Activated T-helper 2 cell treated with anti-CD3 and anti-CD28 coated beads, Interferon-gamma antibody, Interleukin-2, Interleukin-4, amounts not matched to agents 10 μg/mL and 5 μg/mL and 100 μg/mL, durations not matched to agents 14 hours and 24 hours and 36 hours (primary cell): ENCODE measurements at places on chromosomes 7 and 10. TPM values are rescaled to one million over a fixed set of nuclear protein-coding genes. Genes with fewer than 3 reads are reported as not detected.
A peak's percentile ranks its signal among the peaks of the same experiment; 100 is the strongest.

RBP3 gene
- not detected in 2 replicates for total RNA-seq

- H3K4me1 ChIP-seq, result no peaks in the 10 kb centered on the region
- no peak overlapping the region for H3K27ac ChIP-seq
- H3K36me3 ChIP-seq, result no peaks in the 10 kb centered on the region
- no peak overlapping the region for H3K4me3 ChIP-seq
- no peaks in the 10 kb centered on the region for H3K27me3 ChIP-seq
These were observed 133.5 kb upstream of the PTPRZ1 start for GRCh38 chr7:121739465-121739864.

MXI1 gene
- 12.2 and 14.6 TPM in 2 replicates for total RNA-seq

DNA sequence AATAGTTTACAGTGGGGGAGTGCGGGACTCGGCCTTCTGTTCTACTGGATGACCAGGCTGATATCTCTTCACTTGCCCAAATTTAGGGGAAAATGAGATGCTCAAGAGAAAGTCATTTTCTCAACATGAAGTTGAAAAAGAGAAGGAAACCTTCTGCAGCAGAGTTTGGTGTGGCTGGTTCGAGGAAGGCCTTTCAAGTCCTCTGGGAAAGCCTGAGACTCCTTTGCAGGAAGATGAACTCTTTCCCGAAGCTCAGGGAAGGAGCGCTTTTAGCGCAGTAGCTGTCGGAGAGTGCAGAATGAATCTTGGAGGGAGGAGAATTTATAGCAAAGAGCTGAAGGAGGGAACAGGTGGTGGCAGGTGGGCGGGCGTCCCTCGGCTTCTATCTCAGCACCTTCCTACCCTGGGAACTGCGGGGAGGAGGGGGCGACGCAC, at the start of gene ATOH7:
TSS of gene ATOH7 (minus strand) at position 297 of the 435 bp plus-strand sequence. CDS start 436 bp downstream, outside the sequence.
- H3K4me3 ChIP-seq, result peak within 1 kb of the TSS; percentile 76
- H3K27ac ChIP-seq, result no peak within 1 kb of the TSS
- no peaks in the 10 kb centered on the region for H3K36me3 ChIP-seq
- peaks cover 50% of the 10 kb centered on the region for H3K27me3 ChIP-seq
- H3K4me1 ChIP-seq, result peaks cover 7% of the 10 kb centered on the region

DNA sequence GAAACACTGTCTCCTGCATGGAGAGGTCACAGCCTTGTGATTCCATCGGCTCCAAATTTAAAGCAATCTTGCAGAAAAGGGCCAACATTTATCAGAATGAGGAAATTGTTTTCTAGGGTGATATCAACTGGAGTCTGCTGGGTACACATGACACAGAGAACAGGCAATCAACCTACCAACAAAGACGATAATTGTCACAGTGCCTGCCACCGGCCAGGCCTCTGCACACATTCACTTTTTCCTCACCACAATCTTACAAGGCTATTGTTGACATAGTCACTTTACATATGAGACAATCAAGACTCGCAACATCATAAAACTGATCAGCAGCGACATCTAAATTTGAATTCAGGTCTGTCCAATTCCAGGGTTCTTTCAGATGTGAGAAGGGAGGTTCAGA, 189.4 kb downstream of the KCNMA1 start:
- no peaks in the 10 kb centered on the region for H3K36me3 ChIP-seq
- no peak for DNase-seq
- no peaks in the 10 kb centered on the region for H3K4me1 ChIP-seq
- no peak overlapping the region for H3K27ac ChIP-seq
- no peaks in the 10 kb centered on the region for H3K27me3 ChIP-seq
- no peak overlapping the region for H3K4me3 ChIP-seq

AGAP9 gene
- total RNA-seq, result 32.1 and 33.9 TPM in 2 replicates

- H3K4me3 ChIP-seq, result no peak overlapping the region
- no peak overlapping the region for H3K27ac ChIP-seq
- no peaks in the 10 kb centered on the region for H3K27me3 ChIP-seq
- no peaks in the 10 kb centered on the region for H3K4me1 ChIP-seq
- no peaks in the 10 kb centered on the region for H3K36me3 ChIP-seq
- DNase-seq, result no peak
These were observed 67.3 kb upstream of the VWDE start for GRCh38 chr7:12470930-12471329.

DNA sequence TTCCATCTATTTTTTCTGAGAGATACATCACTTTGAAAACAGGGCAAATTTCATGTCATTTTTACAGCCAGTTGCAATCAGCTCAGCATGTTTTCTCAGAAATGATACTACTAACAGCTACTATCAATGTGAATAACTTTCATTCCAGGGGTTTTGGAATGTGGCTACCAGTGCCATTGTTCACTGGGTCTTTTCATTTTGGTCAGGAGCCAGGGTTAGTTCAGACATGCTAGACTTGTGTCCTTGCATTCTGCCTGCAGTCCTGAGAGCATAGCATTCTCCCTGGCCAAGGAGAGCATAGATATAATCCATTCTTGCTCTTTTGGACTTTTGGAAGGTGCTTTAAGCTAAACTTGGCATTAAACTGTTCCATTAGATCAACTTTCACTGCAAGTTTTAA, 160.9 kb upstream of the NEBL start:
- H3K36me3 ChIP-seq, result no peaks in the 10 kb centered on the region
- DNase-seq, result no peak
- H3K4me1 ChIP-seq, result peaks cover 6% of the 10 kb centered on the region

GRCh38 chr10:8674230-8674629, 619.7 kb downstream of the GATA3 start:
- DNase-seq, result no peak
- no peaks in the 10 kb centered on the region for H3K36me3 ChIP-seq
- H3K4me1 ChIP-seq, result peaks cover 2% of the 10 kb centered on the region
- H3K4me3 ChIP-seq, result no peak overlapping the region

GRM3 gene
- total RNA-seq, result not detected in 2 replicates

- H3K27me3 ChIP-seq, result no peaks in the 10 kb centered on the region
- DNase-seq, result no peak
- H3K4me1 ChIP-seq, result peaks cover 39% of the 10 kb centered on the region
- H3K27ac ChIP-seq, result peak overlapping the region; percentile 93
These were observed 20.7 kb downstream of the PRSS2 start for GRCh38 chr7:142791502-142791901.

DNA sequence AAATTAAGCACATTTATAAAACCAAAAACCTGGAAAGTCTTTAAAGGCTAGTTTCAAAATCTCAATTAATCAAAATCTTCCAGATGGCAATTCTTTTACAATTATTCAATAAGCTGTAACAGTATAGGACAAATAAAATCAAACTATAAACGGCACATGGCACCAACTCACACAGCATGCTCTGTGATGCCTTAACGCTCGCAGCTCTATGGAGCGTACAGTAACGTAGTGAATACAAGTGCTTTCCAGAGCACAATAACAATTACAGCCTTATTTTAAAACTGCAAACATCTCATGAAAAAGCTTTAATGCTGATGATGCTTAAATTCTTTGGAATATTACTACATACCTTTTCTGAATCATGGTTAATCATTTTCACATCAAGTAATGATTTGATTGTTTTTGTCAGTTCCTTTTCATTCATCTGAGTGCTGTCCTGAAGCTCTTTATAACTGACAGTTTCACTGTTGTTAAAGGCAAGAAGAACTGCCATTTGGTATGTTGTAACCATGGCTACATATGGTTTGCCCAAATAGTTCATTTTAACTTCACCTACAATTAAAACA, 74.2 kb downstream of the CUL2 start:
- no peaks in the 10 kb centered on the region for H3K27me3 ChIP-seq
- no peak overlapping the region for H3K27ac ChIP-seq
- H3K36me3 ChIP-seq, result peaks cover 46% of the 10 kb centered on the region
- DNase-seq, result no peak
- peaks cover 26% of the 10 kb centered on the region for H3K4me1 ChIP-seq

CACNB2 gene
- total RNA-seq, result 1.1 and 1.6 TPM in 2 replicates

TRPV5 gene
- not detected in 2 replicates for total RNA-seq

- no peak overlapping the region for H3K4me3 ChIP-seq
- H3K4me1 ChIP-seq, result peaks cover 21% of the 10 kb centered on the region
- DNase-seq, result no peak
- H3K27me3 ChIP-seq, result no peaks in the 10 kb centered on the region
- no peak overlapping the region for H3K27ac ChIP-seq
These were observed 26.7 kb downstream of the YWHAG start for GRCh38 chr7:76332078-76332477.

DNA sequence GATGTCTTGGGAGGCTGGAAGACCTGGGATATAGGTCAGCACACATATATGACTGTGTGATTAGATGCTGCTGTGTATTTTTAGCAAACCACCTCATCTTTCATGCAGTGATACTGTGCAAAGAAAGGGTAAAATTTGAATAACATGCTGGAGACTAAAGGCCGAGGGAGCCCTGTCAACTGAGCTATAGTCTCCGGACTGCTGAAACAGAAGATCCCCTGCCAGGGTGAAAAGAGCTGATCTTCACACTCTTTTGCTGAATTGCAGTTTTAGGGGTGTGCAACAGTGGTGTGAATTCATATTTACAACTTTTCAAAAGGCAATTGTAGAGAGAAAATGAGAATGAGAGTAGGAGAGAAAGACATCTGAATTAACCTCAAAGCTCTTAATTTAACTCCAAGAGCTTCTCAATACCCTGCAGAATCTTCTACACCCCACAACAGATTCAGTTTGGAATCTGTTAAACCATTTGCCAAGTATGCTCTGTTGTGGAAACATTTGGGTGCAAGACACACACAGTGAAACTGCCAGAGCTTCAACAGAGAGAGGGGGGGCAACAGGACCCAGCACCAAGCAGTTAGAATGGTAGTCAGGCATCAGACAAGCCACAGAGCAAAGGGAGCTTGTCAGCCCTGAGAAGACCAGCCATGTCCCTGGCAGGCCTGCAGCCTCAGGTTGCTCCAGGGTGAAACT, 190.1 kb upstream of the STK17A start:
- no peak for DNase-seq
- no peak overlapping the region for H3K4me3 ChIP-seq
- peaks cover 7% of the 10 kb centered on the region for H3K27me3 ChIP-seq
- no peak overlapping the region for H3K27ac ChIP-seq
- H3K4me1 ChIP-seq, result no peaks in the 10 kb centered on the region
- H3K36me3 ChIP-seq, result no peaks in the 10 kb centered on the region

PRRT4 gene
- 0.39 and 0.55 TPM in 2 replicates for total RNA-seq

GRCh38 chr10:86670290-86670811, 2.0 kb downstream of the LDB3 start:
- H3K4me3 ChIP-seq, result no peak overlapping the region
- no peak for DNase-seq
- H3K36me3 ChIP-seq, result no peaks in the 10 kb centered on the region
- H3K27ac ChIP-seq, result no peak overlapping the region

- H3K27ac ChIP-seq, result no peak overlapping the region
- DNase-seq, result no peak
- H3K4me3 ChIP-seq, result no peak overlapping the region
- no peaks in the 10 kb centered on the region for H3K27me3 ChIP-seq
These were observed 139.1 kb downstream of the TFPI2 start for GRCh38 chr7:93751421-93751820.

DNA sequence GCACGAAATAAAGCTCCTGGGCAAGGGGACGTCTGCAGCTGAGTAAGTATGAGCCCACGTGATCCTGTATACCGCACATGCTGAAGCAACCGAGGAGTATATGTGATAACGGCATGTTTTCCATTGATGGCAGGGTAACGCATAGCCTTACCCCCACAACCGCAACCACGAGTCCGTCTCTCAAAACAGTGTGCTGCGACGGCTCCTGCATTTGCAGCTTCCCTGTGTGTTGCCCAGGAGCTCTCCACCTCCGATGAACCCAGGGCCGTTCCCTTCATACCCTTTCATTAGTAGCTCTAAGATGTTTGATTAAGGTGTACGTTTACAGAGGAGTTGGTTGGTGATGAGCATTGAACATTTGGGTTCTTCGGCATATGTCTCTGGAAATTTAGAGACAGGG, 69.3 kb downstream of the MGMT start:
- no peak for DNase-seq
- no peaks in the 10 kb centered on the region for H3K27me3 ChIP-seq
- H3K4me1 ChIP-seq, result no peaks in the 10 kb centered on the region
- H3K4me3 ChIP-seq, result no peak overlapping the region
- no peaks in the 10 kb centered on the region for H3K36me3 ChIP-seq
- no peak overlapping the region for H3K27ac ChIP-seq
